ENCODE measurements at places on chromosomes 1 and 21.

DNA sequence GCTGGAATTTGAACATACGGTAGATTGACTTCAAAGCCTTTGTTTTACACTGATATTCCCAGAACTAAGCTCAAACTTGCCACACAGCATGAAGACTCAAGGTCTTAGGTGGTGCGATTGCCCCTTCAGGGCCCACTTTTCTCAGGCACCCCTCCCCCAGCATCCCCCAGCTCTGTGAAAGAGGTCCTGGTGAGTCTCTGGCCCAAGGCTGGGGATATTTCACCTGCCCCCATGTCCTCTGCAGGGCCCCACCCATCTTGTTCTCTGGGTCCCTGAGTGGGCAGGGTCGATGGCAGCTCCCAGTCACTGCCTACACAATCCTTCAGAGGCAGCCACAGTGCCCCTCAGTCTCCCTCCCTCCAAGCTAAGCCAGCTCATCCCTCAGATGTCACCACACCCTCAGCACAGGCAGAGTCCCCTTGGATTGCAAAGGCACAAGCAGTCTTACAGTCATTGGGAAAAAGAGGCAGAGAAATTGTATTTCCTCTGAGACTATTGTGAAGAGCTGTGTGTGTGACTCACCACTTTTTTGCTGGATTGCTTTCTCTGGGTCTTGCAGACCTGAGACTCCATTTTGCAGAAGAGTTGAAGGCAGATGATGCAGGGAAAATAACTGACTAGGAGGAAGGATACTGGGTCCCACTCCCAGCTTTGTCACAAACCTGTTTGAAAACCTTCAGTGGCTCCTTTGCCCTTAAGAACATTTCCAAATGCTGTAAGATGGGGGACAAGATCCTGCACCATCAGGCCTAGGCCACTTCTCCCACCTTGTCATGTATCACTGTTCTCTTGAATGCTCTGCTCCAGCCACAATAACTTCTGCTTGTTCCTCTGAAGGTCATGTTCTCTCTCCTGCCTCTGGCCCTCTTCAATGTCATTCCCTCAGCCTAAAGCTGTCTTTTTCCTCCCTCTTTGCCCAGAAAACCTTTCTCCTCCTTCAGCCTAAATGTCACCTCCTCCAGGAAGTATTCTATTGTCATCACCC, 119.1 kb upstream of the GRIK3 start:
- no peak for DNase-seq

DNA sequence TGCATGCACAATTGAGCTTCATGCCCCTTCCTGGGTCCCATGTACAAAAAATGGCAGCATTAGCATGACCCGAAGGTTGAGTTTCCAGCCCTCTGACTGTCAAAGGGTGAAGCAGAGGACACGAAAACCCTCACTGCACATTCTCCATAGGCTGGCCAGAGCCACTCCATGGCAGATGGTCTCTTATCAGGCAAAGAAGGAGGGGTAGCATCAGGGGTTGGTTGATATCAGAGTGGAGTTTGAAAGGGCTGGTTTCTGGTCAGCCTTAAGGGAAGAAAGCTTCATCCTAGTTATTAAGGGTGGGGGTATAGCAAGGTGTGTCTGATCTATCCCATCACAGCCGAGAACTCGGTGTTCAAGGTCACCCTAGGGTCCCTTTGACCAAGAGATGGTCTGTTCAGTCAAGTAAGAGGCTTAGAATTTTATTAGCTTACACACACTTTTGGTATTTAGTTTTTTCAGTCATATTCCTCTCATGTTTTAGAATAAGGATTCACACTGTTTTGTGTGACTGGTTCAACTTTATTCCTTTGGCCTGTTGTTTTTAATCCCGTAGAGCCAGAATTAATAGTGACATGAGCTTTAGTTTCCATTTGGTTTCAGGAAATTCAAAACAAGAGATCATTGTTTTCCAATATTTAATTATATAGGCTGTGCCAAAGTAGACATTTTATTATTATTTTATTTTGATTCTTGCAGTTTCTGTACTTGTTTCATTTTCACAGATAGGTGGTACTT, 199.9 kb upstream of the FMN2 start:
- no peak for DNase-seq

GRCh38 chr1:234887016-234887900, 241.4 kb downstream of the TOMM20 start:
- DNase-seq: no peak

GRCh38 chr1:24980836-24981630, 51.0 kb upstream of the RUNX3 start:
- DNase-seq: no peak

DNA sequence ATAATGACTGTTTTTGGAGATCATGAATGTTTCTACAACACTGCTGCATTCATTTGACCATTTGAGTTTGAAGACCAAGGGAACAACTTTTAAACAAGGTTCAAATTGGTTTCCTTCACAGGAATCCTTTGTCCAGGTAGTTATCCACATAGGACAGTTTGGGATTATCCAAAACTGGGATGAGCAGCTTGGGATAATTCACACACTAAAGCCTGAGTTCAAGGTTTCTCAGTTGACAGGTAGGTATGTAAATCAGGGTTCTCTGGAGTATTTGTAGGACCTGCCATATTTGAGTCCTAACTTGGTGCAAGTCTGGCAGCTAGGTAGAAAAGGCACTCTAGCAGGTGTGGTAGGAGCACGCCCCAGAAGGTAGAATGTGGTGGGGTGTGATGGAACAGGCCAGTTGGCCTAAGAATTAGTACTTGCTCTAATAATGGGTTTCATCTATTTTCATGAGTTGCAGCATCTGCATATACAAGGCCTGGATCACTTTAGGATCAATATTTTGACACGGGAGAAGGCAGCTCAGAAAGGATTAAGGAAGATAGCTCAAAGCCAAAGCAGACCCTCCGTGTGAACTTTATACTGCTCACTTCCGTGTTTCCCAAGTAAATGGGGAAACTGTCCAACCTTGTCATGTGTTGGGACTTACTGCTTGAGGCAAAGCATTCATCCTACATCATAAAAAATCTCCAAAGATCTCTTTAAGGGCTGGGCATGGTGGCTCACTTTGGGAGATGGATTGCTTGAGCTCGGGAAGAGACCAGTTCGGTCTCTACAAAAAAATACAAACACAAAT, 14.1 kb upstream of the RAB42 start:
- DNase-seq: peak; percentile 41

- peak; percentile 56 for DNase-seq
Observed at GRCh38 chr1:36212782-36213181, 11.5 kb upstream of the THRAP3 start.

- no peak for DNase-seq
Observed at GRCh38 chr1:93437976-93438605, 9.8 kb upstream of the FNBP1L start.
